CD4-positive, alpha-beta T cell treated with Interleukin-15 for 1 hour (primary cell): ENCODE measurements at places on chromosomes 7 and 10.
A peak's percentile ranks its signal among the peaks of the same experiment; 100 is the strongest.

GRCh38 chr10:57785546-57785945 lies 482.1 kb downstream of the IPMK start:
- no peak for DNase-seq

GRCh38 chr10:109978481-109978880 lies 29.3 kb upstream of the ADD3 start:
- peak; percentile 58 for DNase-seq

DNA sequence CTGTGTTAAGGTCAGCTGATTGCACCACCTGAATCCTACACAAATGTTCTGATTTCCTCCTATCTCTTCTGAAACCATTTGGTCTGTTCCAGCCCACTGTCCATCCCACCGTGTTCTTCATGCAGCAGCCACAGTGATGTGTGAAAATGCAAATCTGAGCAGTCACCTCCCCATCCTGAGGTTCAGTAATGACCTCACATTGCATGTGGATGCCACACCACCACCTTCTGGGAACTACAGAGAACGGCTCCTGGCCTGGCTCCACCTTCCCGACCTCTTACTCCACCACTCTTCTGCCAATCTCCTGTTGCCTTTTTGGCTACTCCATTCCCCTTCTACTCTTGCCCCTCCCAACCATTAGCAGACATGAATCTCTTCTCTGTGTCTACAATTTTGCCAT lies 244.4 kb downstream of the TNS3 start:
- DNase-seq: no peak

GRCh38 chr10:18527687-18528086 lies 123.7 kb downstream of the NSUN6 start:
- DNase-seq: no peak

DNA sequence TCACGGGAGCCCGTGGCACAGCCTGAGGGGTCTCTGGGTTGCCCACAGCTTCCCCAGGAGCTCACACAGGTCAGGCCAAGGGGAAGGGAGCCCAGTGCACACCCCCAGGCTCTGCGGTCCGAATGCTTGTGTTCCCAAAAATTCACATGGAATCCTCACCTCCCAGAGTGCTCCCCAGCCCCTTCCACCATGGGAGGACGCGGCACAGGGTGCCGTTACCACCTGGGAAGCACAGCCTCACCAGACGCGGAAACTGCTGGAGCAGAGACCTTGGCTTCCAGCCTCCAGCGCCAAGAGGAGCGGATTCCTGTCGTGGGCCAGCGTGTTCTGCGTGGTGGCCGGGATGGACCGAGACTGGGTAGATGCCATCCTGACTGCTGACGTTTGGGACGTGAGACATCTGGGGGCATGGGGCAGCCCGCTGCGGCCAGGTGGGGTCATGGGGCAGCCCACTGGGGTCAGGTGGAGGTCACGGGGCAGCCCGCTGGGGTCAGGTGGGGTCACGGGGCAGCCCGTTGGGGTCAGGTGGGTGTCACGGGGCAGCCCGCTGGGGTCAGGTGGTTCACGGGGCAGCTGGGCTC lies 149.4 kb downstream of the WDR37 start:
- no peak for DNase-seq

DNA sequence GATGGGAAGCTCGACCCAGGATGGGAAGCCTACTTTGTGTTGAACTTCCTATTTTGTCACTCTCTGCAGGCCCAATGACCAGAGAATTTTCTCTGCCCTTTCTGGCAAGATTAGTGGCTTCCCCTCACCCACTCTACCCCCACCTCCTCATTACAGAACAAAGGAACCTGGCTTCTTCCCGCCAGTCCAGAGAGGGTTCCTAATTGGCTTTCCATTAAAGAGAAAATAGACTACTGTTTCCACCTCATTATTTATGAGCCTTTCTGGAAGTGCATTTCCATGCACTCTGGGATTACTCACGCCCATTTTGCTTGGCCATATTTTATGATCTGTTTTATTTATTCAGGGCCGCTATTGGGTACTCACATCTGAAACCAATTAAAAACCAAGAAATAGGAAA lies 94.9 kb upstream of the TCF7L2 start:
- no peak for DNase-seq

- no peak for DNase-seq
Observed at GRCh38 chr10:28881171-28881882, 204.0 kb downstream of the BAMBI start.

DNA sequence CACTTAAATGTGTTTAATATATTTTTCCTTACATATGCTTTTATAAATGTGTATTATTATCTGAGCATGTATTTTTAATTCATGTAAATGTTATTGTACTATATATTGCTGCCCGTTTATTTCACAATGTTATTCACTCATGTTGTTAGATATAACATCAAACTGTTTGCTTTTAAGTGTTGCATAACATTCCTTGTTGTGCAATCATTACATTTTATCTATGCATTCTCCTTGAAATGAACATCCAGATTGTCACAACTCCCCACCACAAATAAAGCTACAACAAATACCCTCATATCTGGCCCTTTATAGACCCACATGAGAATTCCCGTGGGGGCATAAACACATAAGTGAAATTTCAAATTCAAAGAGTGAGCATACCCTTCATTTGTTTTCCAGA lies 264.2 kb downstream of the HPSE2 start:
- DNase-seq: no peak

GRCh38 chr10:75406462-75407223 lies 5.1 kb upstream of the ZNF503 start:
- DNase-seq: no peak

DNA sequence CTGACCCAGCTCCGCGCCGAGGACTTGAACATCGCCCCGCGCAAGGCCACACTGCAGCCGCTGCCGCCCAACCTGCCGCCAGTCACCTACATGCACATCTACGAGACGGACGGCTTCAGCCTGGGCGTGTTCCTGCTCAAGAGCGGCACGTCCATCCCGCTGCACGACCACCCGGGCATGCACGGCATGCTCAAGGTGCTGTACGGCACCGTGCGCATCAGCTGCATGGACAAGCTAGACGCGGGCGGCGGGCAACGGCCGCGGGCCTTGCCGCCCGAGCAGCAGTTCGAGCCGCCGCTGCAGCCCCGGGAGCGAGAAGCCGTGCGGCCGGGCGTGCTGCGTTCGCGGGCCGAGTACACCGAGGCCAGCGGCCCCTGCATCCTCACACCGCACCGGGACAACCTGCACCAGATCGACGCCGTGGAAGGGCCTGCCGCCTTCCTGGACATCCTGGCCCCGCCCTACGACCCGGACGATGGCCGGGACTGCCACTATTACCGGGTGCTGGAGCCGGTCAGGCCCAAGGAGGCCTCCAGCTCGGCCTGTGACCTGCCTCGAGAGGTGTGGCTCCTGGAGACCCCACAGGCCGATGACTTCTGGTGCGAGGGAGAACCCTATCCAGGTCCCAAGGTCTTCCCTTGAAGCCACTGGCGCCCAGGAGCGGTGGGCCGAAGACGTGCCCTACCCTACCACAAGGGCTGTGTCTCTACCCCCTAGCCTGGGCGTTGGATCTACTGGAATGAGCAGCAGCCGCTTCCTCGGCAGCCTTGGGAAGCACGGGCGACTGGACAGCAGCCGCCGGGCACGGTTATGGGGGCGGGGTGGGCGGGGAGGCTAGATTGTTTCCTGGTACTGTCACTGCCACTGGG lies 945 bp downstream of the ADO start:
- DNase-seq: no peak

DNA sequence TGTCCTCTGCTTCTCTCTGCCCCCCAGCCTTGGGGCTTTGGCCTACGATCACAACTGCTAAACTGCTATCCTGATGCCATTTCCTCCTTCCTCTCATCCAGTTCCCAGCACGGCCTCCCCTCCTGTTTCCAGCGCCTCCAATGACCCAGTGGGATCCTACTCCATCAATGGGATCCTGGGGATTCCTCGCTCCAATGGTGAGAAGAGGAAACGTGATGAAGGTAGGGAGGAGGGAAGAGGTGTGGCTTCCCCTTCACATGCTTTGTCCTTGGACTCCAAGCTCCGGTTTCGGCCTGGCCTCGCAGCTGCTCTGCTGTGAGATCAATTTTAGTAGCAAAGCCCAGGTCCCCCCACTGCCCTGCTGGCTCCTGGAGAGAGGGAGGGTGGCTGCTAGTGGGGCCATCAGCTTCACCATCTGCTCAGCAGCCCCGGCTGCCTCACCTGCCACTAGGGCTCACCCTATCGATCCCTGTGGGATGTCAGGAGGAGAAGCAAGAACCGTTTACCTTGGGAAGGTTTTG lies 35.8 kb downstream of the PAX2 start:
- DNase-seq: no peak

GRCh38 chr10:119245272-119245671 lies 37.9 kb downstream of the GRK5 start:
- no peak for DNase-seq

- no peak for DNase-seq
Observed at GRCh38 chr7:47604496-47604890, 22.6 kb upstream of the TNS3 start.

DNA sequence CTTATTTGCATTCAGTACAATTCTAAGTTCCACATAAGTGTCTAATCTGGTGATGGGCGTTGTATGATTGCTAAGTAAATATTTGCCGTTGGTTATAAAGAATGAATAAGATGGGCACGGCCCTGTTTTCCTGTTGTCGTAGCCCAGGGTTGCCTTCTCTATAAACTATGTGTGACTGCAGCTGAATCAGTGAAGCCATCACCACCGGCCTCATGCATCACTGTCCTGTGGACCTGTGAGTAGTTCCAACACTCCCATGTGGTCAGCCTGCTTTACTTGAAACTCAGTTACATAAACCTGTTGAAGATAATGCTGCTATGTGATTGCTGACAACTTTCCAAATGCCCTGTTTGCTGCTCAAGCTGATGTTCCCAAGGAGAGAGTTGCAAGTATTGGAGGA lies 21.6 kb upstream of the KLF6 start:
- no peak for DNase-seq

DNA sequence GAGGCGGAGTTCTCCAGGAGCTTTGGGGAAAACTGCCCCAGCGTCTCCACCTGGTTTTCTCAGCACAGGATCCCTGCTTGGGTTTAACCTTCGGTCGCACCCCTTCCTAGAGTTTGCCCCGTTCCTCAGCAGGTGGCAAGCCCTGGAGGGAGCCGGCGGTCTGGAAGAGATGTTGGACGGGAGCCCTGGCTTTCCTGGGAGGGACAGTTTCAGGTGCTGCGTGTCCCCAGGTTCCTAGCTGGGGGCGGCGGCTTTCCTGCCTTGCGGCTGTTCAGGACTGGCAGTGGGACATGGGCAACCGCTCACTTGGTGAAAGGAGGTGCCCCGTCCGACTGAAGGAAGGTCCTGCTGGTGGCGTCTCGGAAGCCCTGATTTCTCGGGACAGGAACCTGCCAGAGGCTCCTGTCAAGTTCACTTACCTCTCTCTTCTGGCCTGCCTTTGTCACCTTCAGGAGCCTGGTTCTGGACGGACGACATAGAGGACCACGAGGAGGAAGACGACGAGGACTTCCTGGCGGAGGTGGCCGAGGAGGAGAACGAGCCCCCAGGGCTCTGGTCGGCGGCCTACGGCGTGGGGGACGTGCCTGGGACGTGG lies 14.8 kb downstream of the ZNF316 start:
- no peak for DNase-seq
